A172 (cell line): ENCODE measurements at places on chromosomes 6 and 20. TPM values are rescaled to one million over a fixed set of nuclear protein-coding genes. Genes with fewer than 3 reads are reported as not detected.
A peak's percentile ranks its signal among the peaks of the same experiment; 100 is the strongest.

The PHACTR3 gene
- not detected in 2 replicates for total RNA-seq

The DEFB124 gene
- total RNA-seq = not detected in 2 replicates

The MMP24 gene
- 5.2 and 14.2 TPM in 2 replicates for total RNA-seq

The DEFB132 gene
- not detected in 2 replicates for total RNA-seq

The NKX2-4 gene
- not detected in 2 replicates for total RNA-seq

The SRSF12 gene
- 0.10 and 0.34 TPM in 2 replicates for total RNA-seq

The EPPIN gene
- total RNA-seq = not detected in 2 replicates

The TINAG gene
- not detected in 2 replicates for total RNA-seq

The CST7 gene
- not detected in 2 replicates for total RNA-seq

The GTPBP2 gene
- total RNA-seq = 25.3 and 40.4 TPM in 2 replicates

The NT5E gene
- total RNA-seq = 127 and 155 TPM in 2 replicates

The LTA gene
- total RNA-seq = not detected in 2 replicates

The ELOVL4 gene
- 2.4 and 3.6 TPM in 2 replicates for total RNA-seq

GRCh38 chr6:143058987-143059386 is 1.7 kb upstream of the AIG1 start:
- DNase-seq = peak; percentile 45

- DNase-seq = peak; percentile 97
Measured at GRCh38 chr6:33840048-33840926, 36.5 kb upstream of the MLN start.

GRCh38 chr20:48454671-48455490 is 372.9 kb downstream of the PREX1 start:
- no peak for DNase-seq

- no peak for DNase-seq
Measured at GRCh38 chr6:133432021-133432989, 191.1 kb downstream of the EYA4 start.

GRCh38 chr6:159212525-159213280 is 43.5 kb downstream of the FNDC1 start:
- no peak for DNase-seq

DNA sequence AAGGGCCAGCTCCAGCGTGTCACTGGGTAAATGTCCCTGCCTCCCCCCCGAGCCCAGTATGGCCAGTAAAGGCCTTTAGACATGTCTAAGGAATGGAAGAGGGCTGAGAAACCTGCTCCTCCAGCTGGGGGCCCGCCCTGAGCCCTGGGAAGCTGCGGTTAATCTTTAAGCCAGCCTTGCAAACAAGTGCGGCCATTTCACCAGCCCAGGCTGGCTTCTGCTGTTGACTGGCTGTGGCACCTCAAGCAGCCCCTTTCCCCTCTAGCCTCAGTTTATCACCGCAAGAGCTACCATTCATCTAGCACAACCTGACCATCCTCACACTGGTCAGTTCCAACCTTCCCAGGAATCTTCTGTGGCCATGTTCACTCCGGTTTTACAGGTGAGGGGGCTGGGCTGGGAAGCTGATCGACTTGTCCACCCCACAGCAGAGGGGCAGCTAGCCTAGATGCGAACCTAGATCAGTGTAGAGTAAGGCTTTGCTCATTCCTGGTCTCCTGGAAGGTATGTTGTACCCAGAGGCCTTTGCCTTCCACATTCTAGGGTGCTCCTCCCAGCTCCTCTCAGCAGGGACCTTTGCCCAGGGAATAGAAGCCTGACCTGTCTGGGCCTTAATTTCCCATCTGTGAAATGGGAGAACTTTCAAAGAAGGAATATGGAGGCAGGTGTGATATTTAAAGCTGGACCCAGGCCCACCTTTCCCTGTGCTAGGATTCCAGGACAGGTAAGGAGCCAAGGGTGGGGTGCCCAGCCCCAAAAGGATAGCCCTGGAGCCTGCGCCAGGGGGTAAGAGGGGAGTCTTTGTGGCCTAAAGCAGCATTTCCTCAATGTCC is 1.2 kb upstream of the SRC start:
- no peak for DNase-seq

GRCh38 chr6:127939442-127940066 is 38.7 kb upstream of the THEMIS start:
- DNase-seq = no peak

- no peak for DNase-seq
Measured at GRCh38 chr6:156695742-156696141, 81.4 kb upstream of the ARID1B start.

DNA sequence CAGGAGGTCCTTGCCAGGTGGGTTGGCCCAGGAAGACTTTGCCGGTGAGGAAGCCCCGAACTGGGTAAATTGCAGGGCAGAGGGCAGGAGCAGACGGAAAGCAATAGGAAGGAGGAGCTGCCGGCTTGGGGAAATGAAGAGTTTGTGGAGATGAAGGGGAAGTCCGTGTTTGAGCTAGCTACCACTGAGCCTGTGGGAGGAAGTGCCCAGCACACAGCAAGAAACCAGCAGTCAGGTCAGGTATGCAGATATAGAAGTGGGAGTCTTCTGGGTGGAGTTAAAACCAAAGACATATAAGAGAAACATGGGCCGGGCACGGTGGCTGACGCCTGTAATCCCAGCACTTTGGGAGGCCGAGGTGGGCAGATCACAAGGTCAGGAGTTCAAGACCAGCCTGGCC is 34.7 kb downstream of the CD24 start:
- no peak for DNase-seq

DNA sequence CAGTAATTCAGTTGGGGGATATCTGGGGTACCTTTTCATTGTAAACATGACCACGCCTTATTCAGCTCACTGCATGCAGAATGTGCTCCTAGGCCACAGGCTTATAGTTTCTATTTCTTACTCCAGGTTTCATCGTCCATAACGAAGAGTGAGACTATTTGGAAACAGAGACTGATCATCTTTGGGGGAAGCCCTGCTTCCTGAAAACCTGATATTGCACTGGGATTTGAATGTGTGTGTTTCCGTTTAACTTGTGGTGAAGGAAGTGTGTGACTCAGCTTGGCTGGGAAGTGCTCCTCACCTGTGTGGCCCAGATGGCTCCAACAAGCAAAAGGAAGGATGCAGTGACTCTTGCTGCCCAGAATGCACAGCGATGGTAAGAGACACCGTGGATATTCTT is 19.6 kb upstream of the LTV1 start:
- peak; percentile 16 for DNase-seq

DNA sequence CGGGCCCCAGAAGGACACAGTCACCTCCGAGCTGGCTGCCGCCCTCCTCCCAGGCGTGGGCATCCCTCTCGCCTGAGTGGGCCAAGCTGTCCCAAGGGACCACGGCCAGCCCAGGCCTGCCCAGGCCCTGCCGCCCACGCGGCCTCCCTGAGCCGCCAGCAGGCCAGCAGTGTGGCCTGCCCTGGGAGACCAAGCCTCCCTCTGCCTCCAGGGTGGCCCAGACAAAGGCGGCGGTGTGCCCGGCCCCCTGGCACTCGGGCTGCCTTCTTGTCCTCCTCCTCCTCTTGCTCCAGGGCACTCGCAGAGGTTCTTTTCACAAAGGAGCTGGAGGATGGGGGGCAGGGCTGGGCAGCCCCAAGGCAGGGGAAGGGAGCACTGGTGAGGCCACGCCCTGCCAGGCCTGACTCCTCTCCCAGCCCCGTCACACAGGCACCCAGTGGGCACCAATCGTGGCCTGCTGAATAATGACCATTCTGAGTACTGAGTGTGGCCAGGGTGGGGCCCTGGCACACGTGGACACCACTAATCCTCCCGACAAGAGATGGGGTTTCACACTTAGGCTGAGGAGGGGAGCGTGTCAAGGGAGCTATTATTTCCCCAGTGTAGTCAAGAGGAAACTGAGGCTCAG is 25.3 kb downstream of the NOL4L start:
- peak; percentile 81 for DNase-seq

GRCh38 chr6:89834884-89835792 is 5.5 kb downstream of the CASP8AP2 start:
- DNase-seq = no peak

DNA sequence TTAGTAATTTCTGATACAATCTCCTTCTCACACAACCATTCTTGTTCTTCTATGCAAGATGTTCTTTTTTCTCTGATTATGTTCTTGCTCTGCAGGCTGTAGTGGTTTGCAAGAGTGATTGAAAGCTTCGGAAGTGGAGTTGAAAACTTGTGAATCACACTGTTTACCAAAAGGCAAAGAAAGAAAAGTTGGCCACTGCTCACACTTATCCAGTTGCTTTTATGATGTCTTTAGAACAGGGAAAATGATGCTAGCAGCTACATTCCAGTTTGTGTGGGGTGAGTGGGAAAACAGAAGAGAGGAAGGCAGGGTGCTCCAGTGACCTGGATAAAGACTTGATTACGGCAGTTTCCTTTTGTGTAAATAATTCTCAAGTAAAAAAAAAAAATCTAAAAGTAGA is 583.3 kb downstream of the TENT5A start:
- no peak for DNase-seq

DNA sequence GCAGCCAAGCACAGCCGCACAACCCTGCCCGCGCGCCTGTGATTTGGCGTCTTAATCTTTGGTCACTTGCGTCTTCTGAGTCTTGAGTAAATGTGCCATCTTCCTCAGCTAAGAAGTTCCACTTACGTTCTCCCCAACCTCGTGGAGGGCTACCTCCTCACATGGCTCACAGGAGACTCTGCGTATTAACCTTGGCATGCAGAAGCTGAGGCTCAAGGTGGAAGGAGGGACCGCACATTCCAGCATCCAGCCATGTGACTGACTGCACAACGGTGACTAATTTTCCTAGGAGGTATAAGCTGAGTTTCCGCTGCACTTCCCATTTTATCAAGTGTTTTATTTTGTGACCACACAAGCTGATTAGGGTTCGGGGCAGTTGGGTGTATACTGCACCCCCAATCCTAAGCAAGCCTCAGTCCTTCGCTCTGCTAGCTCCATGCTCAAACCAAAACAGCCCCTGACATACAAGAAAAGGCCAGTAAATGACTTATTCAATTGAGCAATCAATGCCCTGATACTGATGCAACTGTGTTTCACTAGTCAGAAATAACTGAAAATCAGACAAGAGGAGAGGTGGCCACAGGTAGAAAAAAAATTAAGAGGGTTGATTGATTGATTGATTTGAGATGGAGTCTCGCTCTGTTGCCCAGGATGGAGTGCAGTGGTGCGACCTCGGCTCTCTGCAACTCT is 7.0 kb downstream of the BEND3 start:
- peak; percentile 64 for DNase-seq

DNA sequence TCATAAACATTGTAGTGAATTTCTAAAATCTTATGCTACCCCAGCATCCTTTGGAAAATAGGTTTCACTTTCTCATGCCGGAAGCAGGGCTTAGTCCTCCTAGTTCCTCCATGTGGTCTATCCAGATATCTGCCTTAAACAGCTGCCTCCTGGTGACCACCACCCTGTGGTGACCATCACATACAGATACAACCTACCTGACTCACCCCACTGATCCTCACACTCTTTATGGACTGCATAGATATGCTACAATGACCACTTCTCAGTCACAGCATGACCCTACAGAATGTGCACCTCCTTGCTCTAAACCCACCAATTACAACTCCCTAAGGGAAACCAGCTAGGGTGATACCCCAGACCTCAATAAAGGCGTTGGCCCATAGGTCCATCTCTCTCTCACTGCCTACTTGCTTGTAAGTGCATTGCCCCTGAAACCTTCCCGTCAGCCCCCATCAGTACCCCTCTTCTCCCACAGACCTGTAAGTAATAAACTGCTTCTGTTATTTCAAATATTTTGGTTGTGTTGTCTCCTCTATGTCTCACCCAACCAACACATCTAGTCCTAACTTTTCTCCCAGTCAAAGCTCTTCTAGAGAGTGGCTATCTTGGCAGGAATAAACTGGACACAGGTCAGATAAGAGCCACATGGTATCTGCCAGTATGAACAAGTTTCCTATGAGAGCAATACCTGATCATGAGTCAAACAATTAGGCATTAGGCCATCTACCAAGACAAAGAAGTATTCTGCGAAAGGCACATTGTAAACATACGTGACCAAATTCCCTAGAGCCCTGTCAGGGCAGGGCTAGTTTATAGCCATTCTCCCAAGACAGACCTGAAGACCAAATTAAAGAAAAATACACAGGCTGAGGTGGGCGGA is 39.4 kb upstream of the PLEKHG1 start:
- DNase-seq = no peak

DNA sequence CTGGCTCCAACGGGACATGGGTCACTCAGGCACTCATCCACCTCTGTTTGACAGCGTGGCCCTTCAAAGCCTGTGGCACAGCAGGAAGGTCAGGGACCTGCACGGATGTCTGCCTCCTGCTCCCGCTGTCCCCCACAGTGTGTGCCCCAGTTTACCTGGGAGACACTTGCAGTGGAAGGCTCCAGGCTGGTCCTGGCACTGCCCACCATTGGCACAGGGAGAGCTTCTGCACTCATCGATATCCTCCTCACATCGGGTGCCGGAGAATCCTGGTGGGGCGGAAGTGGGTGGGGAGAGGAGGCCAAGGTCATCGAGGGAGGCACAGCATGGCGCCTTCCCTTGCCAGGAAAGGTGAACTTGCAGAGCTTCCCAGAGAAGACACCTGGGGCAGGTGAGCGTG is 6.9 kb downstream of the NOTCH4 start:
- no peak for DNase-seq

DNA sequence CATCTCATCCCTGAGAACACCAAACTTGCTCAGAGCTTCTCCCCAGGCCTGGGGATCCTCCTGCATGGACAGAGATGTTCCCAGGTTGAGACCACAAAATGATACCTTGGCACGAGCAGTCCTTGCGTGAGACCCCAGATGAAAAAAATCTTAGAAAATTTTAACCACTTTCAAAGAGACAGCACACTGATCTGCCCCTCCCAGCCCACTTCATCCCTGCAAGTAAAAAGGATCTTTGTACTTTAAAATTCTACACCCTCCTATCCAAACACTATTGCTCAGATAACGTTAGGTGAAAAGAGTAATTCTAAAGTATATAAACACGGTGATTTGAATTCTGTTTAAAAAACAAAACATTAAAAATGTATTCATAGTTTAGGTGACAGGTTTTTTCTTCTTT is 98.5 kb downstream of the SLC23A2 start:
- DNase-seq = no peak

DNA sequence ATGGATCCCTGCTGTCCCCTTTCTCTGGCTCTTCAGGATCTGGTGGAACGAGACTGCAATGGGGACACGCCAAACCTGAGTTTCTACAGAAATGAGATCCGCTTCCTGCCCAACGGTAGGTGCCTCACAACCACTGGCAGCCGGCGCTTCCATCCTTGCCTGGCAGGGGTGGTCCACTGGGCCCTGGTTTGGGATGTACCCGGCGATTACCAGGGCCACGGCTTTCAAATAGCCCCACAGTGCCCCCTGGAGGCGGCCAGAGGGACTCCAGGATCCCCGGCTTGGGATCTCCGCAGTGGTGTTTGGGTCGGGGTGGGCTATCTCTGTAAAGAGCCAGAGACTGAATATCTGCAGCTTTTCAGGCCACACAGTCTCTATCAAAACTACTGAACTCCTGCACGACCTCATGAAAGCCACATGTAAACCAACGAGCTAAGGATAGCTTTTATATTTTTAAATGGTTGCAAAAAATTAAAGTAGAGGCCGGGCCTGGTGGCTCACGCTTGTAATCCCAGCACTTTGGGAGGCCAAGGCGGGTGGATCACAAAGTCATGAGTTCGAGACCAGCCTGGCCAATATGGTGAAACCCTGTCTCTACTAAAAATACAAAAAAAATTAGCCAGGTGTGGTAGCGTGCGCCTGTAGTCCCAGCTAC is 3.7 kb downstream of the OGFR start:
- DNase-seq = peak; percentile 59
